Stimulated activated CD8-positive, alpha-beta memory T cell treated with anti-CD3 and anti-CD28 coated beads, Interleukin-4, amount 100 ng/mL, for 1 hour (primary cell): ENCODE measurements at places on chromosomes 2 and 18.
A peak's percentile ranks its signal among the peaks of the same experiment; 100 is the strongest.

DNA sequence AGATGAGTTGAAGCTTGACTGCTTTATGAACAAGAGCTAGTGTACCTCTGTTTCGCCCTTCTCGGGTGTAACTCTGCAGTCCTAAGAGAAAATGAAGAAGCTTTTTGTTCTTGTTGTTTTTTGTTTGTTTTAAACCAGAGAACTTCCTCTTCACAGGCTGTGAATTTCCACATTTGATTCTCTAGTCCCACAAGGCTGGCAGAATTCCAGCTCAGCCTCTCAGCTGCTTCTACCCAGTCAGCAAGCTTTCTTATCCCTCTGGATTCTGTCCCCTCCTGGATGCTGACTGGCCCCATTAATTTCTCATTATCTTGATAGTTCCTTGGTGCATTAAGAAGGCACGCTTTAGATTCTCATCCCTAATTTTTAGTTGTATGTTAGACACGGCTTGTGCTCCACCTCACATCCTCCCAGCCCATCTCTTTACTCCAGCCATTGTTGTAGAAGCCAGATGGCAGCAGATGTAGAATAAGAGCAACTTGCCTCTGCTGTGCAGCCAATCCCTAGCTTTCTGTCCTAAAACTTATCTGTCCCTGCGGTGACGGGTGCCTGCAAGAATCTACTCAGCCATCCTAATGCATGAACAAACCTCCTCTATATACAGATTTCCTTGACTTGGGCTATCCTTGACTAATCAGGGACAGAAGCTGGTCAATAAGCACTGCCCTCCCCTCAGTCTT, 12.3 kb upstream of the RESP18 start:
- DNase-seq: no peak

DNA sequence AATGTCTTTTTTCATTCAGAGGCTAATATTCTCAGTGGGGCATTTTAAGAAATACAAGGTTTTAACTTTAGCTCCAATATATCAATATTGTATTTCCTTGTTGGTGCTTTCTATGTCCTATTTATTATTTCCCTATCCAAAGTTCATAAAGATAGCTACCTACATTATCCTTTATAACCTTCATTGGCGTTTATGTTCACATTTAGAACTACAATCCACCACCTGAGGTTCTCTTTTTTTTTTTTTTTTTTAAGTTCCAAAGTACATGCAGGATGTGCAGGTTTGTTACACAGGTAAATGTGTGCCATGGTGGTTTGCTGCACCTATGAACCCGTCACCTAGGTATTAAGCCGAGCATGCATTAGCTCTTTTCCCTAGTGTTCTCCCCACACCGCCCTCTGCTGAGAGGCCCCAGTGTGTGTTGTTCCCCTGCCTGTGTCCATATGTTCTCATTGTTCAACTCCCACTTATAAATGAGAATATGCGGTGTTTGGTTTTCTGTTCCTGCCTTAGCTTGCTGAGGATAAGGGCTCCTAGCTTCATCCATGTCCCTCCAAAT, 694.6 kb downstream of the SUCLG1 start:
- DNase-seq: no peak

- DNase-seq: no peak
Measured at GRCh38 chr2:224670203-224670602, 46.0 kb downstream of the CCDC195 start.

DNA sequence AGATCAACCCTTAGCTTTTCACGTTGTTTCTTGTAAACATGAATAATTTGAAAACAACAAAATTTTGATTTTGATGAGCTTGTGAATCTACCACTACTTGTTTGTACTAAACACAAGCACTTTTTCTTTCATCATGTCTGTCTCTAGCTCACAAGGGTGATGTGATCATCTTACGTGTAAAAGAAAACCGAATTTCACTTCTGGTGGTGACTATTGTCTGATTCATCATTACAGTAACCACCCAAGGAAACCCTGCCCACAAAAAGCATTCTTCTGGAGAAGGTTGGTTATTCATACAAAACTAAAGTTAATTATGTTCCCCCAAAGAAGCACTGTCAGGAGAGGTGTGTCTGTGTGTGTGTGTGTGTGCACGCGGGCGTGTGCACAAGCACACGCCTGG, 285.4 kb downstream of the ZNF516 start:
- no peak for DNase-seq

- no peak for DNase-seq
Measured at GRCh38 chr2:31541853-31542252, 38.9 kb downstream of the SRD5A2 start.

GRCh38 chr2:23649819-23650218, 264.8 kb downstream of the KLHL29 start:
- no peak for DNase-seq

GRCh38 chr2:7007488-7007845, 90.3 kb downstream of the RNF144A start:
- DNase-seq: no peak

- DNase-seq: no peak
Measured at GRCh38 chr2:49241501-49241900, 87.2 kb upstream of the FSHR start.

DNA sequence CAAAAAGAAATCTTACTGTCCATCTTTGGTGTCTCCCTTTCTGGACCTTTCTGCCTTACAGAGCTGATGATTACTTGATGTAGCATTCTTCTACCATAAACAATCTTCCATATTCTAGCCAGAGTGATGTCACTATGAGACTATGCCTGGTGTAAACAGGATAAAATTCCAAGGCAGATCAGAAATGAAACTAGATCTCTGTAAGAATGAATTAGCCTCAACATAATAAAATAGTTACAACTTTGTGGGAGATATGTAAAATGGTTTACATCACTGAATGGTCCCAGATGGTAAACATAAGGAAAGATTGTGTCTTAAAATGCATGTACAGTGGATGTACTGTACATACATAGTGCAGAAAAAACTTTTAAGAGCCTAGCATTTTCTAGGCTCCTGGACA, 112.3 kb upstream of the ZNF521 start:
- DNase-seq: no peak

GRCh38 chr18:21489119-21489750, 111.3 kb downstream of the ESCO1 start:
- DNase-seq: no peak

DNA sequence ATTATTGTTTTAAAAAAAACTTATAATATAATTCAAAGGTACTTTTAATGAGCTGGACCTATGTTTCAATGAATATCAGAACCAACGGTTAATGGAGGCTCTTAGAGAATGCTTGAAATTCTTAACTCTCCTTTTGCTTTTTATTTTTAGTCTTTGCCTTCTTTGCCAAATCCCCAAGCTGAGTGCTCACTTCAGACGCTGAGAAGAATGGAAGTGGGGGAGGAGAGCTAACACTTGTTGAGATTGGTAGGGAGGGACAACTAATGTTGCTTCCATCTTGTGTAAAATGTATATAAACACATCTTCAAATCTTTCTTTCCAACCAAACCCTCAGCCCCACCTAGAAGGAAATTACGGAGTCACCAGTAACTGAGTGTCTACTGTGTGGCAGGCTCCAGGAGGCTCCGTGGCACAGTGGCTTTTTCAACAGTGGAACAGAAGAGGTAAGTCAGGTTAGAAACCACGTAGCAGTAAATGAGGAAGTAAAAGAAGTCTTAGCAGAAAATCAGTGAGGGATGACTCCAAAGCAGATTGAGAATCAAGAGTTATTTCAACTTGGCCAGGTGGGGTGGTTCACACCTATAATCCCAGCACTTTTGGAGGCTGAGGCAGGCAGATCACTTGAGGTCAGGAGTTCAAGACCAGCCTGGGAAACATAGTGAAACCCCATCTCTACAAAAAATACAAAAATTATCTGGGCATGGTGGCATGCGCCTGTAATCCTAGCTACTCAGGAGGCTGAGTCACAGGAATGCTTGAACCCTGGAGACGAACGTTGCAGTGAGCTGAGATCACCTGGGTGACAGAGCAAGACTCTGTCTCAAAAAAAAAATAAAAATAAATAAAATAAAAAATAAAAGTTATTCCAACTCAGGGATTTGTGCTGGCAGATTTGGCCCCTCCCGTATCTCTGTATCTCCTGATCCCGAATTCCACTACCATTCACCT, 45.0 kb upstream of the CREB1 start:
- DNase-seq: no peak

DNA sequence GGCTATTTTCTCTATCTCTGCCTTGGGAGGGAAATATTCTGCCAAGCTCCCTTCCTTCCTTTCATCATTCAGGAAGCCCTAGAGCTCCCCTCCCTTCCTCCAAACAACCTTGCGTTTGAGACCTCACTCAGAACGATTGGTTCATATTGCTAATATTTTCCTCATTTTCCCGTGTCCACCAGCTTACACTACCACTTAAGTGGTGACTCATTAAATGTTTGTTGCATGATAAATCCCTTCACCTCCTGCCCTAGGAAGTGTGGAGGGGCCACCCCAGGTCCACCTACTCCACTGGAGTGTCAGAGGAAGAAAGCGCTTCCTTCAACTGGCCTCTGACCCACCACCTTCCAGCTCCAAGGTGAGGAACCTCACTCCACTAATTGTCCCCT, 2.3 kb upstream of the LPIN2 start:
- DNase-seq: no peak

- no peak for DNase-seq
Measured at GRCh38 chr18:45687621-45688020, 36.4 kb upstream of the SLC14A1 start.

DNA sequence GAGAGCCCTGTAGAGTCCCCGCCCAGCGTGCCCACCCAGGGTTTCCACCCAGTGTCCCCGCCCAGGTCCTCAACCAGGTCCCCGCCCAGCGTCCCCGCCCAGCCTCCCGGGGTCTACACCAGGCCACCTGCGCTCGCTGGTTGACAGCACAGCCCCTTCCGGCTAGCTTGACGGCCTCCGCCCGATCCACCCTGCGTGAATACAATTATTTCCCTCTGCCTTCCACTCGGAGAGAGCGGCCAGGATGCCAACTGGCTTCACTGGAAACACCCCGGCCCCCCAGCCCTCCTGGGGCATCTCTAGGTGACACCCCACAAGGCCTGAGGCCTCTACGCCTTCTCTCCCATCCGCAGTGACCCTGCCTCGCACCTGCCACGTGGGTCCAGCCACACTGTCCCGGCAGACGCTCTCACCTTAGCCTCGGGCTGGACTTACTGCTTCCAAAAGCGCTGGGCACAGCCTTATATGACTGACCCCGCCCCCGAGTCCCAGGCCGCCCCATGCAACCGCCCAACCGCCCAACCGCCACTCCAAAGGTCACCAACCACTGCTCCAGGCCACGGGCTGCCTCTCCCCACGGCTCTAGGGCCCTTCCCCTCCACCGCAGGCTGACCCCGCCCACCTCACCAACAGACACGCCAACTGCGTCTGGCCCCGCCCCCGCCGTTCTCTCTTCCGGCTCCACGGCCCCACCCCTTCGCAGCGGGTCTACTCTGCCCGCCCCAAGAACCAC, 188.1 kb downstream of the LAMA1 start:
- DNase-seq: no peak

DNA sequence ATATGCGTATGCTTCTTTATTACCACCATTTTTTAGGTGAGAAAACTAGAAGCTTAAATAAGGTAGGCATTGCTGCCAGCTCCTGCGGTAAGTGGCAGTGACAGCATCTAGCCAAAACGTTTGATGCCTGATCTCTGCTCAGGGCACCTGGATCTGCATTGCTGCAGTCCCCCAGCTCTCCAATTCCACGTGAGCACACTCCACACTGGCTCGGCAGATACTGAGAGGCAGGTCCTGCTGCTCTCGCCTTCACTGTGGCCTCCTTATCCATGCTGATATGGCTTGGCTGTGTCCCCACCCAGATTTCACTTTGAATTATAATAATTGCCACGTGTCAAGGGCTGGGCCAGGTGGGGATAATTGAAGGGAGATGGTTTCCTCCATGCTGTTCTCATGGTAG, 160.9 kb downstream of the CTIF start:
- DNase-seq: no peak

DNA sequence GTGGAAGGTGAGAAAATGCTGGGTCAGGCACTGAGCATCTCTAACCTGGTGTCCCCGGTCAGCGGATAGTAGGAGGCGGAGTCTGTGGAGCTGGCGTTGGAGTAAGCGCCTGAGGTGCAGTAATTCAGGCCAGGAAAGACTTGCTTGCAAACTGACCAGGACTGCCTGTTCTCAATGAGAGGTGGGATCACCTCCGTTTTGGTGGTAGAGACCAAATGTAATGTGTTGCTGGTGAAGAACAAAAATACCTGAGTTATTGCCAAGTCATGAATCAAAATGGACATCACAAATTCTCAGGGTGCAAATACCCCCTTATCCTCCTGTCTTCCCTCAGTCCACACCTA, 24.2 kb downstream of the APOB start:
- no peak for DNase-seq

GRCh38 chr2:34368304-34368703, 769.2 kb upstream of the FAM98A start:
- DNase-seq: no peak

DNA sequence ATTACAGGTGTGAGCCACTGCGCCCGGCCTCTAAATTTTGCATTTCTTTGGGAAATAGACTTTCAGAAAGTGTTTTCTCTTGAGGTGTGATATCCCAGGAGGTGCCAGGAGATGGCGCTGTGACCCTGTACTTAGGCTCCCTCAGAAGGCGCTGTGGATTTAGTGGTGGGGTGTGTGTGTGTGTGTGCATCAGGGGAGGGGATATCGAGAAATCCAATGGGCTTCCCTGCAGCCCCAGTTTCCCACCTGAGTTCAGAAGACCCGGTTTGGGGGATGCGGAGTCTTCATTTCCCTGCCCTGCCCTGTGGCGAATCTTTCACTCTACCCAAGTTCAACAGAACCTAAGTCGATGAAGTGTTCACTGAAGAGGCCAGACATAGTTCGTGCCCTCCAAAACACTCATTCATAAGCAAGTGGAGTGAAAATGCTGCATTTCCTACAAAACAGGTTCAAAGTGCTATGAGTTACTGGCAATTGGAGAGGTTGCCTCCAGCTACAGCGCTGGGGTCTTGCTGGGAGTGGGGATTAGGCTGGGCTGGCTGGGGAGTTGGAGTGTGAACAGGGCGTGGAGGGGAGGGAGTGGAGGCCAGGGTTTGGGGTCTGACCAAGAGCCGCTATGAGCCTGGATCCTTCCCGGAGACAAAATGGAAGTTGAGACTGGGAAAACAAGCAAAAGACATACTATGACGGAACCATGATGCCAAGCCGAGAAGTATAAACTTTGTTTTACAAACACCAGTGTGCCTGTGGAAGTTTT, 6.5 kb upstream of the WNT6 start:
- peak; percentile 29 for DNase-seq

GRCh38 chr2:152447897-152448296, 112.9 kb downstream of the FMNL2 start:
- no peak for DNase-seq
